Right renal cortex interstitium (tissue), 3 donors: ENCODE measurements at places on chromosomes 11 and 22.

GRCh38 chr22:19719488-19720021 is 3.8 kb upstream of the GP1BB start:
- no peak for DNase-seq

DNA sequence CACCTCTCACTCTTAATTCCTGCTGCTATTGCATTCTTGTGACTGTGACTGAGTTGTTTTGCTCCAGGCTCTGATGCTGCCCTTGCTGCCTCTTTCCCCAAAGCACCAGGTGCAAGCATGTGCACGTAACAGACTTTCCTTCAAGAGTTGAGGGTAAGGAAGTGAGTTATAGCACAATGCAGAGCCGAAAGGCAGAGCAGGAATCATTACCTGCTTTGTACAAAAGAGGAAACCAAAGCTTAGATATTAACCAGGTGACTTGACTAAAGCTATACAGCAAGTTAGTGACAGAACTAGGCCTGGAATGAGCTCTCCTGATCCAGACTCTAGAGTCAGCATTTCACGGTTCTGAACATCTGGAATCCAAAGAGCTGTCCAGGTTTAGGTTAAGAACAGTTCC is 33.6 kb downstream of the NEU3 start:
- DNase-seq: no peak

- DNase-seq: no peak
Measured at GRCh38 chr11:68460741-68461574, at the start of gene PPP6R3. Gene PPP6R3, plus strand, starts transcription at chr11:68460752. Its CDS starts 76,913 bp downstream, at chr11:68537665.

GRCh38 chr11:1829039-1829820 is 5.6 kb upstream of the SYT8 start:
- DNase-seq: no peak

DNA sequence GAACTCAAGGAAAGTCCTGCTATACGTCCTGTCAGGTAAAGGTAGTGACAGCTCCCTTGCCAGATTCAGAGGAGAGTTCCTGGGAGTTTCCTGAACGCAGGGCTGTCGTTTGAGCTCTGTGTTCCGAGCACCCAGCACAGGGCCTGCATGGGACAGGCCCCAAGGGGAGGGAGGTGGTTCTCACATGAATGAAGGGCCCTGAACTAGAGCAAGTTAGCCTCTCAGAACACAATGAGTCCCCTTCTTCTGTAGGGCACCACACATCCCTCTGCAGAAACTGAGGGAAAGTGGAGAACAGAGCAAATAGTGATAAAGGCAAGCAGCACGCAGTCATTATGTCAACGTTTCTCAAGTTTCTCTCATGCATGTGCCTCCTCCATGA is 35.3 kb downstream of the NEU3 start:
- DNase-seq: no peak

DNA sequence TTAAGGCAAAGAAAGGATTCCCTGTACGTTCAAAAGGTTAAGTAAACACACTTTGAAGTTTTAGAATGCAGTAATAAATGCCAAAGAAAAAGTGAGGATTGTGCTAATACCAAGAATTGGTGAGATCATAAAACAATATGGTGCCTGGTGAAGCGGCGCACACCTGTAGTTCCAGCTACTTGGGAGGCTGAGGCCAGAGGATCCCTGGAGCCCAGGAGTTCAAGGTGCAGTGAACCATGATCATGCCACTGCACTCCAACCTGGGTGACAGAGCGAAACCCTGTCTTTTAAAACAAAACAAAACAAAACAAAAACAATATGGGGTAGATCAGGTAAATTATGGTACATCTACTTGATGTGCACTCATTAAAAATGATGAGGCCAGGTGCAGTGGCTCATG is 73.4 kb upstream of the APOA1 start:
- no peak for DNase-seq

GRCh38 chr11:60428517-60428916 is 855 bp upstream of the MS4A5 start:
- DNase-seq: no peak

DNA sequence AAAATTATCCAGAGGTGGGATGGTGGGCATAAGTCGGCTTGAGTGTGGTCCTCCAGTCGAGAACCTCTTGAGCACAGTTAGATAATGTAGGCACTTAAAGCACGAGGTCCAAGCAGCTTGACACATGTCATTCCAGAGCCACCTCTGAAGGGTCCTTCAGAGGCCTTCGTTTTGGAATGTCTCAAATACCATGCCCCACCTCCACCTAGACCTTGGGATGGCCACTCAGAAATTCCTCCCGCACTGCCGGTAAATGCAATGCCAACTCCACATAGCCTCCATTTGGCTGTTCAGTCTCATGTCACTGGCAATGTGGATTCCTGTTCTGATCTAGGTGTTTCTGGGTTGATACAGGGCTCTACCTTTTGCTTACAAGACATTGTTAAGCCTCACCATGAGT is 43.9 kb downstream of the BDNF start:
- DNase-seq: no peak

DNA sequence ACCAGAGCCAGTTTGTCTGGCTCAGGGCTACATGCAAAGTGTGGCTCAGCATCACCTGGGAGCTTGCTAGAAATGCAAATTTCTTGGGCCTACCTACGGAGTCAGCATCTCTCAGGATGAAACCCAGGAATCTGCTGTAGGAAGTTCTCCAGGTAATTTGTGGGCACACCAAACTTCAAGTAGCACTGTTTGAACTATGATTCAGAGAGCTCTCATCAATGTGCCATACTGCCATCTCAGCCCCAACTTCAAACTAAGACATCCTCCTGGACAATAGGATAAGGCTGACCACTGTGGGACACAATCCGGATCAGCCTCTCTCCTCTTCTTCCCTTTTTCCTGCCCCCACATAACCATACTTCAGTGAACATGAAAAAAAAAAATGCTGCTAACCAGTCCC is 374.5 kb downstream of the METTL15 start:
- no peak for DNase-seq

DNA sequence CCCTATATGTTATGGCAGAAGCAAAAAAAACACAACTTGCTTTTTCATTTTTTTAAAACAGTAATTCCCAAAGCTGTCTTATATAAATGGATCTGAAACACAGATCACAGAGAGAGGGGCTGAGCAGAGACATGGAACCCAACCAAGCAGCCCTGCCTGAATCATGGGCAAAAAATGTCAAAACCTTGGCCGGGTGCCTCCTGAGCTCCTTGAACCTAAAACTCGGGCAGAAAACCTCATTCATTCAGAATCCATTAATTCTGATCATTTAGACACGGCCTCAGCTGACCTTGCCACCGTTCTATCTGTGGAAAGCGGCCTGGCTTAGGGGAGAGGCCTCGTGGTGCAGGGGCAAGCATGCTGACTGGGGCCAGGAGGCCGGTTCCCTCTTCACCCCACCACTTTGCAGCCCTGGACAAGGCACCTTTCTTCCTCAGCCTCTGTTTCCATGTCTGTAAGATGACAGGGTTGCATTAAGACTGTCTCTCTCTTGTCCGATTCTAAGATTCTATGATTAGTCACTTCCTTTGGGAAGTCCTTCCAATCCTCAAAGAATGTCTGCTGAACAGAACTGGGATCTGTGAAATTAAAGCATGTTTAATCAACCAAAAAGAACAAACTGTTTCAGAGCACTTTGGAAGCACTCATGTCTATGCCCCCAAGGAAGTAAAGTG is 26.0 kb downstream of the TENM4 start:
- no peak for DNase-seq

GRCh38 chr11:33543823-33544222 is 156.8 kb downstream of the C11orf91 start:
- no peak for DNase-seq
